Lower leg skin (tissue), 4 donors: ENCODE measurements at places on chromosomes 3 and 15. TPM values are rescaled to one million over a fixed set of nuclear protein-coding genes. Genes with fewer than 3 reads are reported as not detected.

GRCh38 chr3:42507252-42507651 is 4.8 kb downstream of the VIPR1 start:
- DNase-seq, result no peak

- DNase-seq, result no peak
Observed at GRCh38 chr3:78887547-78888011, 880.2 kb downstream of the ROBO1 start.

PPP1R14D gene
- not detected for total RNA-seq

GRCh38 chr3:187640569-187641059 is 29.6 kb downstream of the SST start:
- DNase-seq, result no peak

GRCh38 chr3:4899710-4900109 is 79.5 kb upstream of the BHLHE40 start:
- DNase-seq, result no peak

DNA sequence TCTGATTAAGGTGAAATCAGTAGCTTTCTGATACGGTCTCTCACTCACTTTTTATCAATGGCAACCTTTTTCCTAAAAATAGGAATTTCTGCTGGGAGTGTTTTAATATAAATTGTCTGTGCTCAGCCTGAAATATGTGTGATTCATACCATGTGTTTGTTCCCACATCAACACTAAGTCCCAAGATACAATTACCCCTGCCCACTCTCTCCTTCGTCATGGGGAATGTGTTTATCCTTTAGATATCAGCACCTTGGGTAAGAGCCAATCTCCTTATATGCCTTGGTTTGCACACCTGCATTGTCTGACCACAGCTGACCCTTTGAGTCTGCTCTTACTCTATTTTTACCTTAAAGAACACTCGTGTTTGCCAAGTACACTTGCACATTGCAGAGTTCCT is 356.4 kb downstream of the LPP start:
- DNase-seq, result no peak

GALNT15 gene
- 133 TPM for total RNA-seq

DCBLD2 gene
- 14.5 TPM for total RNA-seq

DNA sequence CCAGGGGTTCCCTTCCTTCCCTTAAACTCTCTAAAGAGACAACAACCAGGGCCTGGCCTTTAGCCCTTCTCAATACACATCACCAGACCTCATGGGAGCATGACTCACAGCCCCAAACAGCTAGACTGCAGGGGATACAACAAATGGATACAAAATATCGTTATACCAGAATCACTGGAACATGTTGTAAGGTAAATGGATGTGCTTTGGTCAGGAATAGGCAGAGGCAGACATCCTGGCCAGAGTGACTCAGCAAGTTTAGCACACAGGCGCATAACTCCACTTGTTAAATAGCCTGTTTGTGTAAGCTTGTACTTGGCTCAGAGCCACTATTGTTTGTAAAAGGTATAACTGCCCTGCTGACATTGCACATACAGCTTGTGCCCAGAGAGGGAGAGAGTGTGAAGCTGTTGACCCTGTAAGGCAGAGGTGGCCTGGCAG is 18.3 kb downstream of the TMED3 start:
- DNase-seq, result no peak

DNA sequence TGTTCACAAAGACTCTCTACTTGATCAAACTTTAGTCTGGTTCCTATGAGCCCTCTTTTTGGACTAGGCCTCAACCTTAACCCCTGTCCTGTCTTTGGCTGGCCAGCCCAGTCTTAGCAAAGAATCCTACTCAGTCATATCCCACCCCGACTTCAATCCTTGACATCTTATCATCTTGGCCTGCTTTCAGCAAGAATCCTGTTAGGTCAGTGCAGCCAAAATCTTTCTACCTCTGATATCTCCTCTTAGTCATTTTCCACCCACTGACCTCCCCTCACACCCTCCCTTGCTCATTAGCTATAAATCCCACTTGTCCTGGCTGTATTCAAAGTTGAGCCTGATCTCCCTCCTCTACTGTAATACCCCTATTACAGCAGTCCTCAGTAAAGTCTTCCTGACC is 286.1 kb downstream of the MAGI1 start:
- no peak for DNase-seq

SH2D7 gene
- total RNA-seq, result not detected

CHDH gene
- 13.9 TPM for total RNA-seq

HYKK gene
- 3.5 TPM for total RNA-seq

DNA sequence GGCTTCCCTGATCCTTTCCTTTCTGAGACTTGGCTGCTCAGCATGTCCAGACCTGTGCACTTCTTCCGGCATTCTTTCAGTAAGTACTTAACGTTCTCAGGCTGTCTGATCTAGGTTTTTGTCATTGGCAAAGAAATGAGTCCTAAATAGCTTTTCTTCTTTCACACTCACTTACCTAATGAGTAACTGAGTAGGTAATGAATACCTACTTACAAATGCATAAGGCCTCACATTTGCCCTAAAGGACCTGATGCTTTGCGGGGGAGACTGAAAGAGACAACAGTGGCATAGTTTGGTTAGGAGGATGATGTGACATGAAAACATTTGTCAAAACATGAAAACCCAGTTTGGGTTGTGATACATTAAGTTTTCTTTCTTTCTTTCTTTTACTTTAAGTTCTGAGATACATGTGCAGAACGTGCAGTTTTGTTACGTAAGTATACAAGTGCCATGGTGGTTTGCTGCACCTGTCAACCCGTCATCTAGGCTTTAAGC is 516.7 kb upstream of the CFAP20DC start:
- DNase-seq, result no peak

DNA sequence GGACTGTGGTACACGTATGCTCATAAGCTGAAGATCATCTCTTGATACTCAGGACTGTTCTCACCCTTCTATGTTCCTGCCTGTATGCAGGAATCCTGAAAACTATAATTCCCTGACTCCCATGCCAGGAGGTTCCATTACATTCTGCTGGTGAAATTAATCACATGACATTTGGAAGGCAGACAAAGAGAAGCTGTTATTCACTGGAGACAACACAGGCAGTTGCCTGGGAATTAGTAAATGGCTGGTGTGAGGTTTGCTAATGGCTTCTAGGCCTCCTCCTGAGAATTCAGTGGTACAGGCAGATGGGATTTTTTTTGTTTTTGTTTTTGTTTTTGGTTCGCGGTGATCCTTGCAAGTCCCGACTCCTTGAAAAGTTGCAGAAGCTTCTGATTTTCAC is 91.4 kb downstream of the CTNNB1 start:
- DNase-seq, result no peak

DNA sequence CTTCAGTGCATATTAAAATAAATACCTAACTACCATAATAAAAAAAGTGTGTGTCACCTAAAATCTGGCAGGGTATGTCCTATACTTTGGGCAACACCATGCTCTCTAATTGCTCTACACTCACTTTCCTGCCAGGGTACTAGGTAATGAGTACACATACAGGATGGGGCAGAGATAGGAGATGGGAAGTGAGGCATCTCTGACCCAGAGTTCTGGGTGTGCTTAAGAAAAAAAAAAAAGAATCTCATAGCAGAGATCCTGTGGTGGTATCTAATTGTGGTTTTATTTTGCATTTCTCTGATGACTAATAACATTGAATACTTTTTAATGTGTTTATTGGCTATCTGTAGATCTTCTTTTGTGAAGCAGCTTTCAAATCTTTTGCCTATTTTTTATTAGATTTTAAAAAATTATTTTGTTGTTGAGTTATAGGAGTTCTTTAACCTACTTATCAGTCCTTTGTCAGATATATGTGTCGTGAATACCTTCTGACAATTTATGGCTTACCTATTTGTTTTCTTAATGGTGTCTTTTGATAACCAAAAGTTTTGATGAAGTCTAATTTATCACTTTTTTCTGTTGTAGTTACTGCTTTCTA is 48.0 kb downstream of the EEFSEC start:
- no peak for DNase-seq

CLEC3B gene
- total RNA-seq, result 34.6 TPM

ISLR2 gene
- total RNA-seq, result 0.17 TPM

DNA sequence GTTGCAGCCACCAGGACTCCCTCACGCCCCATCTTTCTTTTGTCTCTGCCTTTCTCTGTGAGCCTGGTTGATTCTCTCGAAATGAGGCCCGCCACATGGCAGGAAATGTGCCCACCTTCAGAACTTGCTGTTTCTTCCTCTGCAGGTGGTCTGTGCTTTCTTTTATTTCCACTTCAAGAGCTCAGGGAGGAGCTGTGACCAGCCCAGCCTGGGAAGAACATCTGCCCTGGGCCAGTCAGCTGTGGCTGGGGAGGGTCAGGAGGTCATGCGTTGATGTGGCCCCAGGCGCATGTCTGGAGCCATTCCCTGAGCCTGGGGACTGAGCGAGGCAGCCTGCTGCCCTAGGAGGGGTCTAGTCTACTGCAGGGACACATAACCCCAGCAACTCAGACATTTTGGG is 8.0 kb downstream of the FBLN2 start:
- DNase-seq, result no peak

- no peak for DNase-seq
Observed at GRCh38 chr3:117645561-117646242, 936.1 kb downstream of the TUSC7 start.

DNA sequence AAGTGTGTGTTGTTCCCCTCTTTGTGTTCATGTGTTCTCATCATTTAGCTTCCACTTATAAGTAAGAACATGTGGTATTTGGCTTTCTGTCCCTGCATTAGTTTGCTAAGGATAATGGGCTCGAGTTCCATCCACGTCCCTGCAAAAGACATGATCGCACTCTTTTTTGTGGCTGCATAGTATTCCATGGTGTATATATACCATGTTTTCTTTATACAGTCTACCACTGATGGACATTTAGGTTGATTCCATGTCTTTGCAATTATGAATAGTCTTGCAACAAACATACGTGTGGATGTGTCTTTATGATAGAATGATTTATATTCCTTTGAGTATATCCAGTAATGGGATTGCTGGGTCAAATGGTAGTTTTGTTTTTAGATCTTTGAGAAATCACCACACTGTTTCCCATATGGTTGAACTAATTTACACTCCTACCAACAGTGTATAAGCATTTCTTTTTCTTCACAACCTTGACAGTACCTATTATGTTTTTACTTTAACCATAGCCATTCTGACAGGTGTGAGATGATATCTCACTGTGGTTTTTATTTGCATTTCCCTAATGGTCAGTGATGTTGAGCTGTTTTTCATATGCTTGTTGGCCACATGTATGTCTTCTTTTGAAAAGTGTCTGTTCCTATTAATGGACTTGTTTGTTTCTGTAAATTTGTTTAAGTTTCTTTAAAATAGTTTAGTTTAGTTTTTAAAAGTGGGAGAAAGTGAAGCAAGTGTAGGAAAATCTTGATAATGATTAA is 21.9 kb upstream of the SLC30A4 start:
- no peak for DNase-seq

SLC9A9 gene
- total RNA-seq, result 28.8 TPM

DNA sequence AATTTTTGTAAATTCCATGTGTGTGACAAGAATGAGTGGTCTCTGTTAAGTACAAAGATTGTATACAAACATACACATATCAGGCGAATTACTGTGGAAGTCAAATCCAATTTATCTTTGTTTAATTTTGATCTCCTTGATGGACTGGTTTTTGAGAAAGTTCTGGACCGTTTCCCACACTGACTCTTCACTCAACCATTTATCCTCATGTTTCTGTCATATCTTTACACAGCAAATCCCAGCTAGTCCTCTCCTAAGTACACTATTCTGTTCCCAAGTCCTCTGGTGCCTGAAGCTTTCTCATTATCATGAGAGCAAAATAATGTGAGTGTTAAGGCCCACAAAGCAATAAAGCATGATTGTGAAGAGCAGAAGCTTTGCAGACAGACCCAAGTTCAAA is 189.9 kb downstream of the WNT5A start:
- no peak for DNase-seq

GRCh38 chr3:32890420-32891276 is 60.8 kb upstream of the CCR4 start:
- no peak for DNase-seq

DNA sequence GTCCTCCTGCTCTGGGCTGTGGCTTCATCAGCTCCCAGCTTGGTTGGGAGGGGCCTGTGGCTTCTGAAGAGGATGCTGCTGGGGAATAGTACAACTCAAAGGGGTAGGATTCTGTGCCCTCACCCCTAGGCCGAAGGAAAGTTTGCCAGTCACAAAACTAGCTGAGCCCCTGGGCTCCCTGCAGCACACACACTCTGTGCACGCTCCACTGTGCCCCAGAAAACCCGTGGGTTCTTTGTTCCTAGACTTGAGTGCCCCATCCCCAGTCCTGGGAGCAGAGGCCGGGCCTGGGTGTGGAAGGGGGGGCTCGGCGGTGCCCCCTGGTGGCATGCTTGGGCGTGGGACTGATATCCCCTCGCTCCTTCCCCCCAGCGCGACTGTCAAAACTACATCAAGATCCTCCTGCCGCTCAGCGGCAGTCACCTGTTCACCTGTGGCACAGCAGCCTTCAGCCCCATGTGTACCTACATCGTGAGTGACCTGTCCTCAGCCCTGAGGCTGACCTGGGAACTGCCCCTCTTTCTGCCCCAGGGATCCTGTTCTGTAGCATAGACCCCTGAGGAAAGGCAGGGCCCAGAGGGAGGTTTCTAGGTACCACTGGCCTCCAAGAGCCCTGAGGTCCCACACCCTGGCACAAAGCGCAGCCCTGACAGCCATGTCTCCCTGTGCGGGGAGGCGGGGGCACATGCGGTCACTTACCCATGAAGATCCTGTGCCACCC is 14.2 kb downstream of the CIB1 start:
- DNase-seq, result no peak

PLS1 gene
- total RNA-seq, result 7.3 TPM

DNA sequence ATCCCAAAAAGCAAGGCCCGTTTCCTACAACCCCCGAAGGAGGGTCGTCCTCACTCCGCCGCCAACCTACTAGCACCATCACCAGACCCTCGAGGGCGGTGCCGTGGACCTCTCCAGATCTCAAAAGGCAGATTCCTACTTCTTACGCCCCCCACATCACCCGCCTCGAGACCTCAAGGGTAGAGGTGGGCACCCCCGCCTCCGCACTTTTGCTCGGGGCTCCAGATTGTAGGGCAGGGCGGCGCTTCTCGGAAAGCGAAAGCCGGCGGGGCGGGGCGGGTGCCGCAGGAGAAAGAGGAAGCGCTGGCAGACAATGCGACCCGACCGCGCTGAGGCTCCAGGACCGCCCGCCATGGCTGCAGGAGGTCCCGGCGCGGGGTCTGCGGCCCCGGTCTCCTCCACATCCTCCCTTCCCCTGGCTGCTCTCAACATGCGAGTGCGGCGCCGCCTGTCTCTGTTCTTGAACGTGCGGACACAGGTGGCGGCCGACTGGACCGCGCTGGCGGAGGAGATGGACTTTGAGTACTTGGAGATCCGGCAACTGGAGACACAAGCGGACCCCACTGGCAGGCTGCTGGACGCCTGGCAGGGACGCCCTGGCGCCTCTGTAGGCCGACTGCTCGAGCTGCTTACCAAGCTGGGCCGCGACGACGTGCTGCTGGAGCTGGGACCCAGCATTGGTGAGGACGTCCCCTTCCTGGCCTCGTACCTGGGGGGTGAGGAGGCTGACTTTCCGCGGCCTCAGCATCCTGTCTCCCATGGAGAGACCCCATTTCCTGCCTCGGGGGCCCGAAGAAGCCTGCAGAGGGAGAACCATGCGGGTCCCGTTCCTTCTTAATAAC is at the start of gene MYD88:
Gene MYD88, plus strand, starts transcription at position 313 of the 842 bp plus-strand sequence. Its CDS starts 40 bp downstream, at position 353.
- DNase-seq, result peak; percentile 97

TNFSF10 gene
- 75.2 TPM for total RNA-seq
